Hepatocyte (in vitro differentiated cells): ENCODE measurements at places on chromosomes 7 and 10.

DNA sequence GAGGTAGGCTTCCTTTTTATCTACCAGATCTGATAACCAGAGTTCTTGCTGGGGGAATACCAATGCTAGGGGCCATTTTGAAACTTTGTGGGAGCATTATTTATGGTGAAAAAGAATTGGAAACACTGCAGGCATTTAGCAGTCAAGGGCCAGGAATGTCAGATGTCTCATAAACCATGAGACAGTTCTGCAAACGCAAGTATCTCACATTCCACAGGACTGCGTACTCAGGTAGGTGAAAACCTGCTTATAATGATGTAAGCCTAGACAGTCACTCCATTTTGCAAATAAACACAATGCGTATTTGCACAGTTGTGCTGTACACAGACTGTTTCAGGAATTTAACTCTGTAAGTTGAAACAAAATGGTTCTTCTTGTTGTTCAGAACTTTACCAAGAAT, 33.9 kb downstream of the ECHDC3 start:
- DNase-seq, result peak; percentile 39

GRCh38 chr7:54843841-54844355, 84.9 kb upstream of the SEC61G start:
- DNase-seq, result no peak

- DNase-seq, result peak; percentile 74
These were observed 34.4 kb upstream of the GRID1 start for GRCh38 chr10:86400705-86401587.

GRCh38 chr10:102615361-102615760, 28.9 kb upstream of the TRIM8 start:
- DNase-seq, result no peak

- no peak for DNase-seq
These were observed 110.1 kb downstream of the CYTH3 start for GRCh38 chr7:6162331-6162620.

- no peak for DNase-seq
These were observed 1.5 kb downstream of the IL15RA start for GRCh38 chr10:5975641-5976473.

DNA sequence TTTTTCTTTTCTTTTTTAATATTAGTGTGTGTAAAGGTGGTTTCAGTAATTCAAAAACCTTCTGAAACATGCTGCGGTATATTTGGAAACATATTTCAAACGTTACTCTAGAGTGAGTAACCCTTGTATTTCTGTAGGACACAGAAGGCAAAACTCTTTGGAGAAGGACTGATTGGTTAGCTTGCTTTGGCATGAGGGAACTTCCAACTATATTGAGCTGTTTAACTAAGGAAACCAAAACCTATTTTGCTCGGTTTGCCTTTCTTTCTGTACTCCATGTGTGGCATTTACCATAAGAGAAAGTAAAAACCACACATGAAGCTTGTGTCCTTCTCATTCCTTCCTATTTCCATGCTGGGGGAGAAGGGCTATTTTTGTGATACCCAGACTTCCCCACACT, 149.8 kb downstream of the DYNC1I1 start:
- no peak for DNase-seq

- peak; percentile 44 for DNase-seq
These were observed 69.0 kb downstream of the ADD3 start for GRCh38 chr10:110076559-110077318.

DNA sequence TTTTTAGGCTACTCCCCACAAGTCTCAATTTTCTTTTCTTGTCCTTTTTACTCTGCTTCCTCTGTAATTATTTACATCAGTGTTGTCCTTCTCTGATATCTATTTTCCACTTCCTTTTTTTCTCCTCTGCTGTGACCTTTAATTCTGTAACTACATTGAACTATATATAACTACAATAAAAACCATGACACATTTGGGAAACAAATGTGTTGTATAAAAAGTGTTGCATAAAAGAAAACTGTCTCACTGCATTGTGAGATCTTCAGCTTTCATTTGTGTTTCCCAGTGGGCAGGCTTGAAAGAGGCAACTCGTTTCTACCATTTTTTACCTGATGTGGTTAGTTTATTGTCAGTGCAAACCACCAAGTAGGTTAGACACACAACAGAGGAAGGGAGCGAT, 483.9 kb upstream of the NRP1 start:
- DNase-seq, result no peak

GRCh38 chr10:122504610-122504950, 43.2 kb downstream of the HTRA1 start:
- DNase-seq, result peak; percentile 60

GRCh38 chr7:21146642-21147423, 281.1 kb upstream of the SP4 start:
- no peak for DNase-seq

- no peak for DNase-seq
These were observed 81.4 kb upstream of the LAMB4 start for GRCh38 chr7:108211382-108212201.

GRCh38 chr10:131315344-131315743, 3.8 kb upstream of the TCERG1L start:
- DNase-seq, result peak; percentile 33

DNA sequence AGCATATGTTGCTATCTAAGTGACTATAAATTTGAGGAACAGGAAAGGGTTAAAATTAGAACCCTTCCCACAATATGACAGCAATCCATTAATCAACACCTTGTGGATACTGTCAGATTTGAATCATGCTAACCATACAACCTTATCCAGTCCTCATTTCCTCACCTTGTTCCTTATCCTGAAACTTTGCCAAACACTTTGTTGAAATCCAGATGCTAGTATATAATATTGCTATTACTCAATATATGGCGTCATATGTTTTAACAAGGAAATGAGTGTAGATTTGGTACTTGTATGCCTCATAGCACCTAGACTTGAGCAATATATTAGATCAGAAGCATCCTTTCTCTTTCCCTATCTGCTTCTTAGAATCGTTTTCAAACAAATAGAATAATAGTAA, 66.3 kb upstream of the SLC25A13 start:
- no peak for DNase-seq

DNA sequence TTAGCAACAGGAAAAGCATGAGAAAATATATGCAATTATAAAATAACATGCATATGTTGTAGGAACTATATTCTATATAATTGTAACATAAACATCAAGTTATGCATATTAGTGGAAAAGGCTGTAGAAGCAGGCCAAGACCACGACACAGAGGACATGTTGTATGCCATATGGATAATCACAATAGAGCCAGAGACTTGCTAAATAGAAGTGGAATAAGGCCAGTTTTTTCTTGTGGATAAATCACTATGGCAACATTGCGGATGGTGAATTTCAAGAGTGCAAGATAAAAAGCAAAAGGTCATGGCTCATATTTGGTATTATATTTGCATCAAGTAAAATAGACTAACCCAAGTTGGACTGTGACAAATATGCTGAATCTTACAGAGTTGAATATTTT, 93.0 kb downstream of the PCDH15 start:
- no peak for DNase-seq
